ENCODE measurements at places on chromosomes 3 and 15.

DNA sequence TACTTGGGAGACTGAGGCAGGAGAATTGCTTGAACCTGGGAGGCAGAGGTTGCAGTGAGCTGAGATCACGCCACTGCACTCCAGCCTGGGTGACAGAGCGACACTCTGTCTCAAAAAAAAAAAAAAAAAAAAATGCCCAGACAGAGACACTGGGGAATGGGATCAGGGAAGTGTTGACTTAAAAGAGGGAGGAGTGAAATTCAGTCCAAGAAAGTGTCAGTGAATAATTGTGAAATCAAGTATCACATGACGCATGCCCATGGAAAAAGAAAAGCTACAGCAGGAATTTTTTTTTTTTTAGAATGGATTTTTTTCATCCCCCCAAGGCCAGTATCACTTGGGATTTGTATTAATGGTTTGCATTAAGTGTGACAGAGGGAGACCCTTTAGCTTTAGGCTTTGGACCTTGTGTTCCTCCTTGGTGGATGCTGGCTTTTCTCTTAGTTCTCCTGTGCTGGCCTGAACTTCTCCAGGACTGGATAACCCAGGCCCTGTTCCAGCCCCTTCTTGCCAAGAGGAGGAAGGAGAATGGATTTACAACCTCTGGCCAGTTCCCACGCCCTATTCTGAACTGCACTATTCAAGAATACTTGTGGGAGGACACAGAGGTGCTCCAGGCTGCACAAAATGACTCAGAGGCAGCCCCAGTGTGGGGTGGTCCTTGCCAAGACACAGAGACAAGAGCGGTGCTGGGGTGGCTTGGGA, 36.7 kb upstream of the ZNF774 start:
- DNase-seq = no peak

DNA sequence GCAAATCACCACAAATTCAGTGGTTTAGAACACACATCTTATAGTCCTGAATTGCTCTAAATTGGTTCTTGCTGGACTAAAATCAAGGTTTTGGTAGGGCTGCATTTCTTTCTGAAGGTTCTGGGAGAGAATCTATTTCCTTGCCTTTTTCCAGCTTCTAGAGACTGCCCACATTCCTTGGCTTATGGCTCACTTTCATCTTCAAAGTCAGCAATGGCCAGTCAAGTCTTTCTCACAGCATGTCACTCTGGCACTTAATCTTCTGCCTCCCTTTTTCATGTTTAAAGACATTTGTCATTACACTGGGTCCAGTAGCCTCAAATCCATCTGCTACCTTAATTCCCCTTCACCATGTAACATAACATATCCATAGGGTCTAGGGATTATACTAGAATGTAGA, 149.0 kb downstream of the NEK10 start:
- no peak for DNase-seq

DNA sequence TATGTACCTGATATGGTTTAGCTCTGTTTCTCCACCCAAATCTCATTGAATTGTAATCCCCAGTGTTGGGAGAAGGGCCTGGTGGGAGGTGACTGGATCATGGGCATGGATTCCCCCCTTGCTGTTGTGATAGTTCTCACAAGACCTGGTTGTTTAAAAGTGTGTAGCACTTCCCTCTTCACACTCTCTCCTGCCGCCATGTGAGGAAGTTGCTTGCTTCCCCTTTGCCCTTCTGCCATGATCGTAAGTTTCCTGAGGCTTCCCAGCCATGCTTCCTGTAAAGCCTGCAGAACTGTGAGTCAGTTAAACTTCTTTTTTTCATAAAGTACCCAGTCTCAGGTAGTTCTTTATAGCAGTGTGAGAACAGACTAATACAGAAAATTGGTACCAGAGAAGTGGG, 93.1 kb downstream of the C3orf70 start:
- no peak for DNase-seq

- no peak for DNase-seq
These were observed 121.5 kb downstream of the PTPRG start for GRCh38 chr3:61682671-61683548.

DNA sequence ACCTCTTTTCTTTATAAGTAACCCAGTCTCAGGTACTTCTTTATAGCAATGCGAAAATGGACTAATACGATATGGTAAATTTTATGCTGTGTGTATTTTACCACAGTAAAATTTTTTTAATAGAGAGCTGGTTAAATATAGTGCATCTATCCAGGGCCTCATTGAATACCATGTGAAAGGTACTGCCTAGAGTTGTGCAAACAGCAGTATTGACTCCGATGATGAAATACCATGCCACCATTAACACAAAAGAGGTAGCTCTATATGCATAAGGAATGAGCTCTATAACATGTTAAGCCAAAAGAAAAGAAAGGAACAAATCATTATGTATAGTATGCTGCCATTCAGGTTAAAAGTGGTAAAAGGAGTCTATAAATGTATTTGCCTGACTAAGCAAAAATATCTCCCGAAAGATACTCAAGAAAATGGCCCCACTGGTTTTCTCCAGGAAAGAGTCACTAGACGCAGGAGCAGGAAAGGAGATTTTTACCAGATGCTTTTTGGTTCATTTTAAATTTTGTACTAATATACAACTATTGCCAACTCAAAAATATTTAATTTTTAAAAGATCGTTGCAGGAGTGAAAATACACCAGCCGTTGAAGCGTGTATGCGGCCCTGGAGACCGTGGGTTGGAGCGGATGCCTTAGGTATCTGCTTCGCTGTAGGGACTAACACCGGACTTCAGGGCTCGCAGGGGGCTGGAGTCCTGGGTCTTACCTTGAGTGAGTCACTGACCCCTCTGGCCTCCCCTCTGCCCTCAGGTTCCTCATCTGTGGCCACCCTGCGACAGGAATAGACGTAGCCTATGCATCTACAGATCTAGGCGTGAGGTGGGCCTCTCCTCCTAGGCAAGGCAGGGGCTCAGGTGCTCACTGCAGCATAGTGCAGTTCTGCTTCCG, 120.1 kb downstream of the CHSY1 start:
- no peak for DNase-seq

DNA sequence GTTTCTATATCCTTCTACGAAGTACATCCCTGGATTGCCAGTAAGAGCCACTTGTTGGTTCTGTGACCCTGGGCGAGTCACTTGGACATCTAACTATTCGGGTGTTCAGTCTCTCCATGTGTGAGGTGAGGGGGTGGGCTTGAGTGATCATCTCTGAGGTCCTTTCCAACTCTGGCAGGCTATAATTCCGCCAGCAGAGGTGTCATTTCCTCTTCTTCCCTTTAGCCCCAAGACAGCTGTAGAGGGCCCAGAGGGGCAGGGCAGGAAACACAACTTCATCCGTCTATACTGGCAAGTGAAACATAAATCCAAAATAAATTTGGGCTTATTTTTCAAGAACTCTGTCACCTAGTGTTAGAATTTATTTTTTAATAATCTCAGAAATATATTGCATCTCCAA, 38.1 kb downstream of the C2CD4A start:
- DNase-seq = no peak

DNA sequence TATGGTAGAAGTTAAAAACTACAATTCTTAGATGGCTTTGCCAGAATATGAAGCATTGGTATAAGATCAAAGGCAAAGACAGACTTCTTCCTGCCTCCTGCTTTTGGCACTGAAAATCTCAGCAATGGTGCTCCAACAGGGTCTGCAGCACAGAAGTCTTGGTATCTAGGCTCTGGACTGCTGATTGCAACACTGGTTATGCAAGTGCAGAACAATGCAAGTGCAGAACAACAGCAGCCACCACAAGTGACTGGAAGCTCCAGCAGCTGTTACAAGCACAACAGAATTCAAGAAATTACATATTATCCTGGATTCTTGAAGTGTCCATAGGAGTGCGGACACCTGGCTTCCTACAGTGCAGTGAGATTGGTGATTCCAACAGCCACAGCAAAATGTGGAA, 33.7 kb downstream of the ZBTB20 start:
- DNase-seq = no peak

GRCh38 chr3:9324944-9325343, 37.9 kb upstream of the THUMPD3 start:
- no peak for DNase-seq

DNA sequence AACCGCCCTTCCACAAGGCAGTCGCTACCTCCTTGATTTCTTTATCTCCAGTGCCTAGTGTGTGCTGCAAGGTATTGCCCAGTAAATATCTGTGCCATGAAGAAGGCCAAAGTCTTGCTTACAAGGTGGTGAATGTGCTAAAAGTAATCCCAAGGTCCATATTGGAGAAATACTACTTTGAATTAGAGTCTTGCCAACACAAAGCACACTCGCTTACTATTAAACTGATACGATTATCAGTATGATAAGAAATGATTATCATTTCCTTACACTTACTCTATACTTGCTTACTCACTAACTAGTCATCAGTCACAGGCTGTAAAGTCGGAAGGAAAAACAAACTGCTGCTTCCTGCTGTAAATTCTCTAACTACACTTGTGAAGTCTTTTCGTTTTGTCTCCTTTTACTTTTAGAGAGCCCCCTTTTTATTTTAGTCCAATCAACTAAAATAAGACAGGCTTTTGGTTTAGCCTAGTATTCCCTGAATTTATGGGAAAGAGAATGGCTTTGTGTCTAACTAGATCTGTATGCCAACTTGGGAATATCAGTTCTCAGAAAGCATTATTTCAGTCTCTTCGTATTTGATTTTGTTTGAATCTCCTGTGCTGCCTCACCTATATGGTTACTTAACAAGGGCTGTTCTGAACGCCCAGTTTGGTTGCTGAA, 107.1 kb upstream of the TSC22D2 start:
- DNase-seq = no peak

- no peak for DNase-seq
These were observed 190.6 kb upstream of the ARPP21 start for GRCh38 chr3:35448681-35449080.

DNA sequence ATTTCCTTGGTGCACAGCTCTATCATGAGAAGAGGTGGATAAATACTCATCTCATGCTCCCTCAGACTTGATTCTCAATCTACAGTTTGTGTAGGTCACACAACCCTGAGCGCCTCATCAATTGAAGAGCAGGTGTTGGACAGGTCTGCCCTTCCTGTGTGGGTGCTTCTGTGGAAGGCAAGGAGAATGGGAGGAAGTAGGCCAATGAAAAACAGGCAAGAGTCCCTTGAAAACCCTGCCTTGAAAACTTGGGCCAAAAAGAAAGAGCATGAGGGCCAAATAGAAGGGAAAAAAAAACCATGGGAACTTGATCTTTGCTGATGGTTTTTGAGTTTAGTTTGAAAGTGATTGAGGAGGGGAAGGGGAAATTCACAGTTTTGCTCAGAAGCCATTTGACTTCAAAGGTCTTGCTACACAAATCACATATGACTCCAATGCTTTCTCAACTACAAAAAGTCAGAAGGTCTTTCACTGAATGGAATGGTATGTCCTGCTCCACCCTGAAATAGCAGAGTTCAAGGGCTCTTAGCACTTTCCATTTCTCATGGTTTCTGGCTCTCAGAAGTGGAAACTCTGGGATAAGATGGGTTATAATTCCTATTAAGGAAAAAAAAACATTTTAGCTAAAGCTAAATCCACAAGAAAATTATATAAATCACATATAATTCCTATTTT, 37.2 kb upstream of the TM4SF1 start:
- no peak for DNase-seq

DNA sequence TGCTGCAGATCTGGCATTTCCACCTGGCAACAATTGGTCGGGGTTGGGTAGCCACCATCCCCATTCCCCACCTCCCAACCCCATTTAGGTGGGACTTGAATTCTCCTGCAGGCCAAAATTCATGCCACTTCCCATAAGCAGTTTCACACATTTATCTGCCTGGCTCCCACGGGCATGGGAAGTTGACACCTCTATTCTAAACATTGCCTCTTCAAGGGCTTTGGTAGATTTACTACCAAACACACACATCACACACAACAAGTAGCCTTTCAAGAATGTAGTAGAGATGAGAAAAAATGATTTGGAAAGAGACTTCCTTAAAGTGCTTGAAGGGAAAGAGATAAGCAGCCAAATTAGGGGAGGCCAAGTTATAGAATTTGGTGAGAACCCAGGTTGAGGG, 30.9 kb downstream of the ZBTB38 start:
- DNase-seq = no peak

DNA sequence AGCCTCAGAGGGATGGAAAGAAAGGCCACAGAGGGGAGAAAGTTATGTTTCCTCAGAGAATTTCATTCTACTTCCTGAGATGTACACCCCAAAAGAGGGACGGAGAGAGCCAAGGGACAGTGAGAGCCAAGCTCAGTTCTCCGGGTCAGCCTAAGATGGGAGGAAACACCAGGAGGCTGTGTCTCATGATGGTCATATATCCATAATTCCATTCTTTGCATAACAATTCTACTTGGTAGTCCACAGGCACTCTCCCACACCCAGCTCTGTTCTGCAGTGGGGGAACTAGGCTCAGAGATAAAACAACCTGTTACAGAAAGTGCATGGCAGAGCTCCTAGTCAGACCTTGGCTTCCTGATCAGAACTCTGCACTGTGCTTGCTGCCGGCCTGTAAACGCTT, 54.4 kb downstream of the WDR76 start:
- no peak for DNase-seq

DNA sequence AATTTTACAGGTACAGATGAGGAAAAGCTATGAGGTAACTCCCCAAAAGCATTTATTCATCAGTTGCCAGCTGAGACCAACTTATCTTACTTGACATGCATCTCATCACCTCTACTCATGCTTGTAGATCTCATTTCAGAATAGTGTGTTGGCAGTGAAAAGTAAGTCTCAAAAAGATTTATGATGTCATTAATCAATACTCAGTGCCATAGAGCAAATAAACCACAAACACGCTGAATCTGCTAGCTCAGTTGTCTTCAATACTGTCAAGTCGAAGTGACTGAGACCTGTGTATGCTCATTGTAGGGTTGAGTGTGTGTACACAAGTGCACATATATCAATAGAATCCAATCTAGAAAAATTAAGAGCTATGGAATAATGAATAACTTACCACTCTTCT, 413.5 kb downstream of the CNTN3 start:
- no peak for DNase-seq

GRCh38 chr3:143605233-143605950, 242.9 kb downstream of the SLC9A9 start:
- no peak for DNase-seq

DNA sequence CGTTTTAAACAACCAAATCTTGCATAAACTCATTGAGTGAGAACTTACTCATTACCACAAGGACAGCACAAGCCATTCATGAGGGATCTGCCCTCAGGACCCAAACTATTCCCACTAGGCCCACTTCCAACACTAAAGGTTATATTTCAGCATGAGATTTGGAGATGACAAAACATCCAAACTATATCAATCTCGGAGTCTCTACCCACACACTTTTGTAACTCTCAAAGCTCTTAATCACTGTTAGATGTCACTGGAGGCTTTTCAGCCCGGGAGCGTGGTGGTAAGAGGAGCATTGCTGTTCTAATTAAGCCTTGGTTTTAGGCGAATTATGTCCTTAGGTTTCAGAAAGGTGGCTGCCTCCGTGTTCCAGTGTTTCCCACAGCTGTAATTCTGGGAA, 86.3 kb downstream of the CNTN6 start:
- no peak for DNase-seq

- DNase-seq = no peak
These were observed 455 bp upstream of the SNAP23 start for GRCh38 chr15:42494998-42495360.

GRCh38 chr3:53074761-53075742, 29.2 kb upstream of the SFMBT1 start:
- no peak for DNase-seq

GRCh38 chr15:100718075-100718980, 115.9 kb downstream of the ASB7 start:
- DNase-seq = no peak

Measured in stimulated activated CD8-positive, alpha-beta memory T cell treated with anti-CD3 and anti-CD28 coated beads, Interleukin-7, amount 100 ng/mL, for 24 hours (primary cell).